ENCODE measurements at places on chromosomes 6 and 20.

GRCh38 chr6:27451660-27452390, 21.1 kb downstream of the ZNF184 start:
- no peak for DNase-seq

DNA sequence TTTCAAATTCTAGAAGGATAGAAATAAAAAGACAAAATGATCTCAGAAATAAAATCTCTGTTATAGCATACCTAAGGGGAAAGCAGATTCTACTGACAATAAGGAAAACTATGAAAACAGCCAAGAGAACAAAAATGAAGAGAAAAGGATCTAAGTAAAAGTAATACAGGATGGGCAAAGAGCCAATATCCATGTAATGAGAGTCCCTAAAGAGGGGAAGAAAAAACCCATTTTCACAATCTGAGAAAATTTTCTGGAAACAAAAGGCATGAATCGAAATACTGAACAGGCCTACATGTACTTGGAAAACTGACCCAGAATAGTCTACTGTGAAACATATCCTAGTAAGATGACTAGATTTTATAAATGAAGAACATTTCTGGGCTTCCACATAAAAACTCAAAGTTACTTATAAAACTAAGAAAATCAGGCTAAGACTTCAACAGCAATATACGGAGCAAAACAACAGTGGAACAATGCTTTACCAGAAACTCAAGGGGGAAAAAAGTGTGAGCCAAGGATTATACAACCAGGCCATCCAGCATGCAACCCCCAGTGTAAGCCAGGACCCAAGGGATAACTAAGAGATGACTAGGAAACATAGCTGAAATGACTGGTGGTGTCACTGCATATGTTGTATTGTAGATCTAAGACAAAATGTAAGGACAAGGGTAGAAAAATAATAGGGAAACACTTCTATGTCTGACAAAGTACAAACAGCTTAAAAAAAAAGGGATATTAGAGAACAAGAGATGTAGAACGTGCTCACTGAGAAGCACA, 10.2 kb downstream of the NAPB start:
- DNase-seq, result no peak

DNA sequence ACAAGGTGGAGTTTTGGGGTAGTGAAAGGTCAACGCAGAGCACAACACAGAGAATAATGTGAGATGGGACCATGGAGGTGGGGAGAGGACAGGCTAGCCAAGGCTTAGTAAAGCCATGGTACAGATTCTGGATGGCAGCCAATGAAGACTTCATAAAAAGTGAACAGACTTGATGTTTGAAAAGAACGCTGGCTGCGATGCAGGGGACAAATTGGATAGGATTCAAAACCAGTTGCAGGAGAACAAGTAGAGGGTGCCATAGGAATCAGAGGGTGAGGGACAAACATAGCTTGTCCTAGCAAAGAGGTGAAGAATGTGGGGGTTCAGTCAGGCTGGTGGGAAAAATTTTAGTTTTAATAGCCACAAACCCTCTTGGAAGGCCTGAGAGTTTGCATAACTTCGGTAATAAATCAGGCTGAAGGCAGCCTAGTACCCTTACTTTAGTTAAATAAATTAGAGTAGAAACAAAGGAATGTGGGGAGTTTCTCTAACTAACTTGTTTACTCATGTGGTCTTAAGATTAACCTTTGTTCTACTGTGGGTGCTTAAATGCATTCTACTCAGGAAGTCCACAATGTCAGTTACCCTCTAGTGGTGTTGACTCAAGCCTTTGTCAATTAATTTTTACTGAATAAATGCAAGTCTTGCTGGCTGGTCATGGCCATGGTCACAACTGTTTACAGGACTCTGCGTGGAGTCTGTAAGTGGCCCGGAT, 216.4 kb downstream of the C6orf118 start:
- no peak for DNase-seq

- DNase-seq, result no peak
These were observed 14.1 kb downstream of the CDYL start for GRCh38 chr6:4790158-4790899.

- DNase-seq, result no peak
These were observed 212.4 kb downstream of the SYNDIG1 start for GRCh38 chr20:24681634-24682495.

DNA sequence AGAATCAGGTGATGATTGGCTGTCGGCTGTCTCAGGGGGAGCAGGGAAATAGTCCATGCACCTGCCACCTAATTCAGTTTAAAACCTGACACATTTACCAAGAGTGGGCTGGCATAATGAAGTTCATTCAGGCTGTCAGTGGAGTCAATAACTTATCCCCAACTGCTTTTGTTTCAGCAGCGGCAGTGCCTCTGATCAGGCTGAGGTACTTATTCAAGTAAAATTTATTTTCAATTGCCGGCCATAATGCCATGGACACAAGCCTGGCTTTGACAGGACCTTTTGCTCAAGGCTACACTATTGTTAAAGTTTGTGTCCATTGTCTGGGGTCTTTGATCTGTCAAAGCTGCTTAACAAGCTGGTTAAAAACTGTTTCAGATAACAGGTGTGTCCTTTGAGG, 20.6 kb downstream of the OLIG3 start:
- no peak for DNase-seq

- no peak for DNase-seq
These were observed 59.2 kb downstream of the POPDC3 start for GRCh38 chr6:105120570-105120969.

GRCh38 chr20:24663496-24663895, 194.1 kb downstream of the SYNDIG1 start:
- no peak for DNase-seq

DNA sequence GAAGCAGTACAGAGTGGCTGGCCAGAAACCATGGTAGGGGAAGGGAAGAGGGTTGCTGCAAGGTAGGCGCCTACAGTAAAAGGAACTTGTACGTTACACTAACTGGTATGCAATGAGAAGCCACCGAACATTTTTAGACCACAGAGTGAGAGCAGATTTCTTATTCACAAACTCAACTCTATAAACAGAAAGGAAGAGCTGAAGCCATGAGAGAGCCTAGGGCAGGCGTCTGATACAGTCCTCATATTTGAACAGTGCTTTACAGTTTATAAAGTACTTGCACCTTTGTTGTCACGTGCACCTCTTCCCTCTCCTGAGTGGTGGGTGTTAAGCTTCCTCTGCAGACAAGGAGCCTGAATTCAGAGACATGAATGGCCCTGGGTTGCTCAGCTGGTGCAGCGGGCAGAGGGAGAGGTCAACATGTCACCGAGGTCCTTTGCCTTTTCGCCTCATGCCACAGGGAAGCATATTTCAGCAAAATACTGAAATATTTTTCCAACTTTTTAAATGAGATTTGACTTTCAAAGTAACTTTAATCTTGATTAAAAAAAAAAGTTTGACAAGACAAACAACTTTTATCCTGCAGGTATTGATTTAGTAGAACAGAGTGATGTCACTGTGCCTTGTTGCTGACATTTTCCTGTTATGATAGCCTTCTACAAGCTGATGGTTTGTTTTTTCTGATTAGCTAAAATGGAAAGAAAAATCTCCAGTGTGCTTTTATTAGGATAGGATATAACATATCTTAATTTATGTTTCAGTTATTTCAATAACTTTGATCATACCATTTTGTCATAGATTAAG, 23.8 kb downstream of the UST start:
- no peak for DNase-seq

DNA sequence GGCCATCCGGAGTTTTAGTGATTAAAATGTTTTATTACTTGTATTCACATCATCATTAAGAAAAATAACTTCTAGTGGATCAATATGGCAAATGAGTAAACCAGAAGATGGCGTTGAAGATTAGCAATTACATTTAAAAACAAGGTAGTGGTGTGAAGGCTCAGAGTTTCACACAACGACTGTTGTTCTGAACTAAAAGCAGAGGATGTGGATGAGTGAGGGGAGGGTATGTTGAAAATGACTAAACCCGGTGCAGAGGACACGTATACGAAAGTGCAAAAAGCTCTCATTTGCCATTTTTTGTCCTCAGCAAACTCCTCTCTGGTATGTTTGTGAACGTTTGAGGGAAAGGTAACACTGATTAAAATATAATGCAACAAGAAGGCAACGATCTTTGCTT, 1.9 kb upstream of the IRF4 start:
- DNase-seq, result no peak

GRCh38 chr6:156850353-156850752, 73.2 kb downstream of the ARID1B start:
- no peak for DNase-seq

- no peak for DNase-seq
These were observed 10.2 kb upstream of the MROH8 start for GRCh38 chr20:37189416-37190016.

- no peak for DNase-seq
These were observed 110.0 kb downstream of the GPX5 start for GRCh38 chr6:28635547-28636158.

- DNase-seq, result no peak
These were observed 96.0 kb downstream of the INSM1 start for GRCh38 chr20:20463933-20464374.

- DNase-seq, result no peak
These were observed 112.5 kb downstream of the FAM217A start for GRCh38 chr6:3966426-3966825.

DNA sequence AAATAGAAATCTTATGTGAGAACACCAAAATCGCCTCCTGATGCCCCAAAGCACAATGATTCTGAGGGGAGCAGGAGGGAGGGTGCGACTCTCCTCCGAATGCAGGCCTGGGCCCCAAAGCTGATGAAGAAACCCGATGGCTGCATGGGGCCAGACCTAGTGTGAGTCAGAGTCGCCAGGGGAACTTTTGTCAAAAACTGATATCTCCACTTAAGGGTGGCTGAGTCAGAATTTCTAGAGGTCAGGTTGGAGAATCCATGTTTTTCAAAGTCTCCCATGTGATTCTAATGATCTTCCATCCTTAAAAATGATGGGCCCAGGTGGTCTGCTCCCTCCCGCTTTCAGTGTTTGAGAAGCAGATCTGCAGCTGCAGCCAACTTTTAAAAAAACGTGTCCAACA, 172.8 kb downstream of the BACH2 start:
- no peak for DNase-seq

- DNase-seq, result no peak
These were observed 221.3 kb downstream of the QKI start for GRCh38 chr6:163635731-163636364.

DNA sequence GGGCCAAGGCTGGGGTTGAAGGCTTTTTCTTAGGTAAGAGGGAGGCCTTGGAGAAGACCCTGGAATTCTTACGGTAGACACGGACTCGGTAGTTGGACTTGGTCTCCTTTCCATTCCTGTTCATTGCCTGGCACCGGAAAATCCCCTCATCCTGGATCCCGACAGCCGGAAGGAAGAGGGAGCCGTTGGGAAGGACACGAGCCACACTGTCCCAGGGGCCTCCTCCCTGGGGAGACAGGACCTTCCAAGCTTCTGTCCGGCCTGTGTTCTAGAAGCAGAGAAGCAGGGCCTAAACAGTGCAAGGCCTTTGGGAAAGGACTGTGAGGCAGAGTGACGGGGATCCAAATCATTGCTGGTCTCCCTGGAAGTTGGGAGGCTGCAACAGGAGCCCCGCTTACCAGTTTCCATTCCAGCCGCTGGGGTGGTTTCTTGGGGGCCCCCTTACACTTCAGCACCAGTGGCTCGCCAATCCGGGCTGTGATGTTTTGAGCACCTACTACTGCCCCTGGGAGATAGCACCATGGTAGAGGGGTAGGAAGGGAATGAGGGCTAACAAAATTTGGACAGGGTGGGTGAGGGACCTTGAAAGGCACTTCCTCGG, 470 bp downstream of the AGER start:
- no peak for DNase-seq

DNA sequence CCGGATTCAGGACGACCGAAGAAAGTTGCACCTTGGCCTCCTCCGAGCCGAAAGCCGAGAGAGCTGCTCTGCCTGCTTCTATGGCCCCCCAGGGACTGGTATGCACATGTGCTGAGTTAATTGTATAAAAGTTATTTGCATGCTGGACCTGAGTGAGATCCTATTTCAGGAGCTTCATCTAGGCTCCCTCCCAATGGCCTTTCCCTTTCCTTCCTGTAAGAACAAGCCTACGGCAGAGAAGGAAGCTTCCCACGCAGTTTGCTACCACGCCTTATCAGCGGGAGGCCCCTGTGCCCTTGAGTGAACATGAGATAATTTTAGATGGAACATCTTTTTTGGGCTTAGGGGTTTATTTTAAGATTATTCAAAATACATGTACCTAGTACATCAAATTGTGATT, 65.9 kb downstream of the RIN2 start:
- DNase-seq, result no peak

DNA sequence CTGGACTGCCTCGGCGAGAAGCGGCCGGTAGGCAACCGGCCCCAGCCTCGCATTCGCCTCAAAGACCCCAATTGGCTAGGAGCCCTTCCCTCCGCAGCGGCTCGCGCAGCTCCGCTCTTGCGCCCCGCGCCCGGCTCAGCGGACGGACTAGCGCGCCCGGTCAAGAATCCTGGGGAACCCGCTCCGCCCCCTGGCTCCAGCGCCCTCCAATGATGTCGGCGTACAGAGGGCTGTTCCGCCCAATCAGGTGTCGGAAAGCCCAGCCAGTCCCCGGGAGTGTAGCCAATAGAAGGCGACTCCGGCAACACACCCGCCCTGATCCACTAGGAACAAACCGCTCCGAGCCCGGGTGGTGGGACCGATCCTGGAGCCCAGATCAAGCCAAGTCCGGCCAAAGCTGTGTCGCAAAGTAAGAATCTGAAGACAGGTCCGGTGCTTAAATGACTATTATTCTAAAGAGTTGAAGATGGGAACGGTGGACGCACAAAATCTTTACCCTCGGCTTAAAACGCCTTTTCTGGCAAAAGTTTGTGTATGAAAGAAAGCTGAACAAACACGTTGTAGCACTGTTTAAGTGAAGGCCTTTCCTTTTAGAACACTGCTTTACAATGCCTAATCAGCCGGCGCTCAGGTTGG, 132.2 kb downstream of the OGFRL1 start:
- DNase-seq, result peak; percentile 87

DNA sequence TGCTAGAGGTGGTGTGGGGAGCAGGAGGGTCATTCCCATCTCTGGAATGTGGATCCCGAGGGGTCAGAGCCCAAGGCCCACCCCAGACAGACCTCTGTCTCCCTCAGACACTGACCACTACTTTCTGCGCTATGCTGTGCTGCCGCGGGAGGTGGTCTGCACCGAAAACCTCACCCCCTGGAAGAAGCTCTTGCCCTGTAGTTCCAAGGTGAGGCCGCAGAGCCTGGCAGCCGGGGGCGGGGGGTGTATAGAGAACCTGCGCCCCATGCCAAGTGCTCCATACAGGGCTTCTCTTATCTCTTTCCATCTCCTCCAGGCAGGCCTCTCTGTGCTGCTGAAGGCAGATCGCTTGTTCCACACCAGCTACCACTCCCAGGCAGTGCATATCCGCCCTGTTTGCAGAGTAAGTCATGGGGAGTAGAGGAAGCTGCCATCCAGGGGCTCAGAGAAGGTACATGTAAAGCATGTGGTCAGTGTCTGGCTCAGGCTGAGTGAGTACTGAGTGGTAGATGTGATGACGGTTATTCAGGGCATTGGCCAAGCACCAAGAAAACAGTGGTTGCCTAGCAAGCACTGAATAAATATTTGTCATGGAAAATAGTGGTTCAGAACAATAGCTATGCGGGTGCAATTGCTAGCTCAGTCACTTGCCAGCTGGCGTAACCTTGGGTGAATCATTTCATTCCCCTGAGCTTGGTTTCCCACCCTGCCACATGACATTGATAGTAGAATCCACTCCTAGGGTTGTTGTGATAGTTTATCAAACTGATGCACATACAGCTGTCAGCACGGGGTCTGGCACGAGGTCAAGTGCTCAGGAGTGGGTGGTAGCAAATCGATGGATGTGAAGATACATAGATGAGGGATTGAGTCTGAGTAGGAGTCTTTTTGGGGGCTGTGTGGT, 3.5 kb downstream of the PIGT start:
- no peak for DNase-seq

GRCh38 chr6:148521158-148521557, 178.5 kb downstream of the SASH1 start:
- no peak for DNase-seq

GRCh38 chr20:31839782-31840487, 5.5 kb downstream of the FOXS1 start:
- DNase-seq, result no peak
